ENCODE measurements at places on chromosomes 5 and 9. TPM values are rescaled to one million over a fixed set of nuclear protein-coding genes. Genes with fewer than 3 reads are reported as not detected.

DNA sequence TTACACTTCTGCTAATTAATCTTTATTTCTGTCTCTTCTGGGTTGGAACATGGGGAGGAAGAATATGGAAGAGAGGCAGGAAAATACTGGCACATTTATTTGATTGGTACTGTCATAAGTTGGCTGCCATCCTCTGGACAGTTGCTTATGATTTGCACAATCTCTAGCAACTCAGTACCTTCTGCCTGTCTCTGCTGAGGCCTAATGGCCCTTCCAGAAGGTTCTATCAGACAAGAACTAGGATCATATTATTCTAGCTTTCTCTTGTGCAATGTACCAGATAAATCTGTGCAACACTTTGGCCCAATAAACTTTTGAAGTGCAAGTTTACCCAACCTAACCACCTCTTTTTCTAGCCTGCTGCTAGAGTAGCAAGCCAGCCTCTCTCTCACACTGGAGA is 335.0 kb downstream of the ARRDC3 start:
- DNase-seq: no peak

GRCh38 chr9:2192356-2192979 is 177.3 kb downstream of the SMARCA2 start:
- DNase-seq: no peak

DNA sequence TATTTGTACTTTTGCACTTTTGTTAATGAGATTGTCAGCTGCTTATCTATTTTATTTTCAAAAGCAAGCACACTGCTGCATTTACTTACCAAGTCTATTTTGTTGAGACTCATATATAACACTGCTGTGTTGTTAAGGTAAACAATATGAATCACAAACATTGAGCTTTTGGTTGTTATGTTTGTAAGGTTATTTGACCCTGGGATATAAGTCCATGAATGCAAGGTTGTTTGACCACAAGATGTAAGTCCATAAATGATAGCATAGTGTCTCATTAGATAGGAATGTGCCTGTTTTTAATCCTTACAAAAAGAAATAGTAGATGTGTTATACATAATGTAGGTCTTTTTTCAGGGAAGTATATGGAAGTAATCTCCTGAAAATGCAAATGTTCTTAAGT is 845.9 kb downstream of the CDH9 start:
- DNase-seq: no peak

- no peak for DNase-seq
These were observed 182.2 kb upstream of the TARS1 start for GRCh38 chr5:33258553-33258952.

- DNase-seq: peak; percentile 35
These were observed 115.9 kb downstream of the RGS3 start for GRCh38 chr9:113579283-113580040.

- no peak for DNase-seq
These were observed 81.0 kb upstream of the HTR4 start for GRCh38 chr5:148735301-148735835.

- DNase-seq: no peak
These were observed 44.0 kb downstream of the TNPO1 start for GRCh38 chr5:72860499-72860898.

The HACD4 gene
- total RNA-seq: 0.26 TPM

Measured in dermis microvascular lymphatic vessel endothelial cell (primary cell).